ENCODE measurements at places on chromosomes 7 and 10.

GRCh38 chr10:3622427-3622826 lies 162.6 kb downstream of the KLF6 start:
- DNase-seq: no peak

DNA sequence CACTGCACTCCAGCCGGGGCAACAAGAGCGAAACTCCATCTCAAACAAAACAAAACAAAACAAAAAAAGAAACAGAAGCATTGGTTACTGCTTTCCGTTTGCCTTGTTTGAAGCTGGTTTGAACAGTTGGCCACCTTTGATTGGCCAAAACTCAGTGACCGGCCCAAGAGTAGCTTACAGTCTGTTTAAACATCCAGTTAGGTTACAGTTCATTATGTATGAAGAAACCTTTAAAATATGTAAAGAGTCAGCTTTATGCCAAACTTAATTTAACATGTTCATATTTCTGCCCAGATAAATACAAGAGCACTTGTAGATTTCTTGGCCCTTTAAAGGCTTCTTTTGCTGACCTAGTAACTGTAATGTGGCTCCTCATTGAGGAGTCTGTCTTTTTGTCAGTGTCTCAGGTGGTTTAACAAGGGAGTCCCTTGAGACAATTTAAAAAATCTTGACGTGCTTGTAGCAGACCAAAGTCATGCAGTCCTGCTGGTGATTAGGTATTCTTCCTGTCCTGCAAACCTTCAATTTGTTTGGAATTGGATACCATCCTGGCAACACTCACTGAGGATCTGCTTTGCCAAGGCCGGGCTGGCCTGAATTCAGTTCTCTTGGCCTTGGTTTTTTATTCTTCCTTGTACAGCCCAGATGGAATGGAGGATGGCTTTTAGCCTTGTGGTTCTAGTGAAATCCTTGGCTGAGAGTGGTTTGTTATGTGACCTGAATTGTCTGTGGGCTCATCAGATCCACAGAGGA lies 128.9 kb downstream of the PLXDC2 start:
- DNase-seq: no peak

- no peak for DNase-seq
Measured at GRCh38 chr7:123615344-123615743, 13.7 kb downstream of the ASB15 start.

- no peak for DNase-seq
Measured at GRCh38 chr7:117707080-117707479, 166.2 kb downstream of the CTTNBP2 start.

- DNase-seq: no peak
Measured at GRCh38 chr7:132117636-132118035, 458.6 kb downstream of the PLXNA4 start.

GRCh38 chr10:19294233-19294632 lies 245.6 kb downstream of the MALRD1 start:
- no peak for DNase-seq

GRCh38 chr10:69733791-69734261 lies 67.9 kb upstream of the COL13A1 start:
- no peak for DNase-seq

GRCh38 chr10:113704637-113705343 lies 25.1 kb downstream of the CASP7 start:
- DNase-seq: peak; percentile 56

DNA sequence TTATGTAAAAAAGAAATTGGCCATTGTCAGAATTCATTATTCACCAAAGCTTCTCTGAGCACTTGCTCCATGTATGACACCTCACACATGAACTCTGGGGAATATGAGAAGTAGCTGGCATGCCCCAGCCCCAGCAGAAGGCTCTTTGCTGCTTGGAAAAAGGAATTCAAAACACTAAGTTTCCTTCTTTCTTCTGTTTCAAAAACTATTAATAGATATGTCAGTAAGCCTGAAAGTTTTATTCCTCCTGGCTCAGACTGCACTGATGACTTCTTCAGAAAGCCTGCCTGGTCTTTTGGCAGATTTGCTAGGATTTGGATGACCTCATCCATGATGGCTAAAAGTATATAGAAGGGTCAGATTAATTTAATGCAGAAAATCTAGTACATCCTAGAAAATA lies 511.0 kb downstream of the GFRA1 start:
- DNase-seq: no peak

- DNase-seq: no peak
Measured at GRCh38 chr7:47605816-47606575, 24.1 kb upstream of the TNS3 start.

- DNase-seq: no peak
Measured at GRCh38 chr10:80165173-80165572, 32.6 kb downstream of the PLAC9 start.

- no peak for DNase-seq
Measured at GRCh38 chr7:75739796-75740672, 1.3 kb upstream of the HIP1 start.

DNA sequence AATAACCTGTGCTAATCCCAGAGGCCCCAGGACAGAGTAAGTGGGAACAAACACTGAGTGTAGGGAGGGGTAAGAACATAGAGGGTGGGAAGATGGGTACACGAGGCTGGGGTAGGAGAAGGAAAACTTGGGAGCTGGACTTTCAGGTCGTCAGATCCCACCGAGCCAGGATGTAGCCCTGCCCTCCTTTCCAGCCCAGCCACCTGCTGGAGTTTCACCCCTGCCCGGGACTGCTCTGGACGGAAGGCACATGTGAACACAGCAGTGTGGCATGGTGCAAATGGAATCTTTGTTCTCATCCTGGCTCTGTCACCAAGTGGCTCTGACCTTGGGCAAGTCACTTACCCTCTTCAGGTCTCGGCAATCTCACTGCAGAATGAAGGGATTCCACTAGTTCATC lies 52.8 kb downstream of the PODXL start:
- DNase-seq: no peak

- DNase-seq: no peak
Measured at GRCh38 chr7:112959276-112959675, 127.4 kb downstream of the GPR85 start.

DNA sequence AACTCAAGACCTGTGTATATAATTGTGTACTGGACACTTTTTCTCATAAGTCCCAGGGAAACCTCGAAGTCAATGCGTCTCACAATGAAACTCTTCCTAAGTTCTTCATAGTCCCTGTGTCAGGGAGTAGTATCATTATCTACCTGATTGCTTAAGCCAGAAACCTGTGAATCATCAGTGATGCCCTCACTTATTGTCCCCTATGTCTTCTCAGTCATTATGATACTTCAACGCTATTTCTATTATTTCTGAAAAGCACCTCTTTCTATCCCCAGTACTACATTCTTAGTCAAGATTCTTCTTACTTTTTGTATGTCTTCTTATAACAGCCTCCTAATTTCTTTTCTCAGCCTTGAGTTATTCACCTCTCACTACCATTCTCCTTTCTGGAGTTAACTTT lies 94.3 kb downstream of the OTUD1 start:
- no peak for DNase-seq

GRCh38 chr10:85490431-85490830 lies 876.2 kb downstream of the GRID1 start:
- no peak for DNase-seq

- no peak for DNase-seq
Measured at GRCh38 chr10:132861884-132862461, 76.0 kb upstream of the NKX6-2 start.

DNA sequence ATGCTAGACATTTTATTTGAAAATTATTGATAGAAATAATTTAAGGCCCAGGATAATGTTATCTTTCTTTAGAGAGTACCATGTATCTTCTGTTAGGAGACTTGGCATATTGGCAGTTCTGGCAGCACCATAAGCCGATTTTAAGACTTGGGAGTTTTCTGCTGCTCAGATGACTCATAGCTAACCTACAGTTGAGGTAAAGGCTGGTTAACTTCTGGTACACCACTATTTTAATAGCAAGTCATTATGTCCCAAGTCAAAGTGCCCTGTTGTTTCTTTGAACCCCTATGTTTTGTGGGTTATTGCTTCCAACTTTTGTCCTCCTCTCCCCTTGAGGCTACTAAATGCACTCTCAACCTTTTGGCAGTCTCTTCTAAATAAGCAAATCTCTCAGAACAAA lies 25.2 kb downstream of the ATRNL1 start:
- no peak for DNase-seq

- DNase-seq: no peak
Measured at GRCh38 chr7:122602800-122603199, 96.1 kb downstream of the RNF133 start.

GRCh38 chr7:16984375-16984774 lies 102.6 kb upstream of the AGR3 start:
- no peak for DNase-seq

GRCh38 chr10:6621536-6621935 lies 41.5 kb upstream of the PRKCQ start:
- DNase-seq: no peak

DNA sequence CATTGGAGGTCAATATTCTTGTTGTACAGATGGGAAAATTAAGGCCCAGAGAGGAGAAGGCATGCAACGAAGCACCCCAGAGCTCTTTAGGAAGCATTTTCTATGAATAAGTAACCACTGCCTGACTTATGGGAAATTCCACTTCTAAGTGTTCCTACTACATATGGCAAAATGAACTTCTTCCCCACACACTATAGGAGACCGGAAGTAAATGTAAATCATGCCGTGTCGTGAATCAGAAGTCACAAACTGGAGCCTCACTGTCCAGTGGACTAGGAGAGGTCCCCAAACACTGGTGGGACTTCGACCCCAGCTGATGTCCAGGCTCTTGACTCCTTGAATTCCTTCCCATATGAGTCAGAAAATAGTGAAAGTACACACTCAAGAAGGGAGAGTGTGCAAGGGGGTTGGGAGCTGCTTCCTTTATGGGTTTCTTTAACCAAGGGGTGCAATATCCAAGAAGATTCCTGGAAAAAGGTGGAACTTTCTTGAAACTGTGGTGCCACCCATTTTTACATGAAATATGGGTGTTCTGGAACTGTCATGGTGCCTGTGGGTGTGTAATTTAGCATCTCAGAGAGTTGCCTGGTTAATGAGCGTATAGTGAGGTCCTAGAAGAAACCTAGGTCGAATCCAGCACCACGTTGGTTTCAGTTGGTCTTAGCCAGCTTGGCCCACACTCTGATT lies 6.7 kb downstream of the RASSF4 start:
- DNase-seq: no peak

- DNase-seq: no peak
Measured at GRCh38 chr7:75072981-75073283, 670 bp downstream of the RCC1L start.

DNA sequence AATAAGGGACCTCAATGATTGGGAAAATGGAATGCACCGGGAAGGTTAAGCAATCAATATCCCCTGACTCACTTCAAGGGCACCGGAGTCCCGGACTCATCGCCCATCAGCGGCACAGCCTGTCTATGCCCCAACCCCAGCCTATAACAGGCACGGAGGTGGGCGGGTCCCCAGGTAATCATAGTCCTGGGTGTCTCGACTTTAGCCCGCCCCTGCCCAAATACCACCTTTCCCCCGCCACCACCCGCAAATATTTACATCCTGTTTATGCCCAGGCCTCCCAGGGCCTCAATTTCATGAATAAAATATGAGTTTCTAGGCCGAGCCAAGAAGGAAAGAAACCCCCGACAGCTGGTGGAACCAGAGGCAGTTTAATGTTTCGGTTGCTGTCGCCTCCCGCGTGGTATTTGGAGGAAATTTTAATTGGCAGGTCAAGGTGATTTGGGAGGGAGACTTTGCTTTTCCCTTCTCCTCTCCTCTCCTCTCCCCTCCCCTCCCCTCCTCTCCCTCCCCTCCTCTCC lies 15.6 kb upstream of the RFC2 start:
- peak; percentile 49 for DNase-seq

GRCh38 chr7:103914147-103914899 lies 75.1 kb downstream of the RELN start:
- DNase-seq: no peak

DNA sequence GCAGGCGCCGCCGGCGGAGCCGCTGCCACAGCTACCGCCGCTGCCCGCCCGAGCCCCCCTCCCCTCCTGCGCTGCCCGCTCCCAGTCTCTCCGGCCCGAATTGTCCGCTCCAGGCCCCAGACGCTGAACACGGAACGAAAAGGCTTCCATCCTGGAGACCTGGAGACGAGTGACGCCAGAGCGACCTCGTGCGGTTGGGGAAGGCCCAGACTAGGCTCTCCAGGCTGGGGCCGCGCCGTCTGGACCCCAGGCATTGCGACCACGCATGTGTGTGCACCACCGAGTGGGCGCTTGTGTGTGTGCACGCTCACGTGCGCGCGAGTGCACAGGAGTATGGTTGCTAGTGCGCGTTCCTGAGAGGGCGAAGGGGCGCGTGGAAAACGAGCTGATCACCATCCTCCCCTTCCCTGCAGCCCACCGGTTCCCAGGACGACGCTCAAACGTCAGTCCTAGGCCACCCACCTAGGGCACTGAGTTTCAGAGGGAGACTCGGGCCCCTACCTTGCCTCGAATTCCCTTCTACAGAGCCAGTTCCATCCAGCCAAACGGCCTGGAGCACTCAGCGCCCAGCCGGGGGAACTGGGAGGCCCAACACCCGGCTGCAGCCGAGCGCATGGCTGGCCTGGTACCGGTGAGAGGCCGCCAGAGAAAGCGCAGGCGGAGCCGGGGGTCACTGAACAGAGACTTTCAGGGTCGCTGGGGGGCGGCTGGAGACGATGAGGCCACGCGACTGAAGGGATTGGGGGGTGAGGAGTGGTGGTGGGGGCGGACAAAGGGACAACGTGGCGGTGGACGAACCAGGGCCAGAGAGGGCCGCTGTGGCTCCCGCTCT lies 11.6 kb downstream of the LBX1 start:
- peak; percentile 83 for DNase-seq

DNA sequence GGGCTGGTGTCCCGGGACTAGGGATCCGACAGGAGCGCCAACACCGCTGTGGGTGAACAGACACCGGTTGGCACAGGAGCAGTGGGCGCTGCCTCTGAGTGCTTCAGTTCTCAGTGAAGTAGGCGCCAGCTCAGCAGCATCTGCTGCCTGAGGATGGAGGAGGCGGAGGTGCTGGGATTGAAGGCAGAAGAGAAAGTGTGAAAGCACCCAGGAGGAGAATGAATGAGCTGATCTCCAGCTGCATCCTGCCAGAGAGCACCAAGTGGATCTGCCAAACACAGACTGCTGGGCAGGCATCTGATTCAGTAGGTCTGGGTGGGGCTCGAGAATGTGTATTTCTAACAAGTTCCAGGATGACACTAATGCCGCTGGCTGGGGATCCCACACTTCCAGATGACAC lies 74.5 kb downstream of the LANCL2 start:
- DNase-seq: no peak

GRCh38 chr10:78314651-78315050 lies 281.0 kb downstream of the RPS24 start:
- DNase-seq: no peak

DNA sequence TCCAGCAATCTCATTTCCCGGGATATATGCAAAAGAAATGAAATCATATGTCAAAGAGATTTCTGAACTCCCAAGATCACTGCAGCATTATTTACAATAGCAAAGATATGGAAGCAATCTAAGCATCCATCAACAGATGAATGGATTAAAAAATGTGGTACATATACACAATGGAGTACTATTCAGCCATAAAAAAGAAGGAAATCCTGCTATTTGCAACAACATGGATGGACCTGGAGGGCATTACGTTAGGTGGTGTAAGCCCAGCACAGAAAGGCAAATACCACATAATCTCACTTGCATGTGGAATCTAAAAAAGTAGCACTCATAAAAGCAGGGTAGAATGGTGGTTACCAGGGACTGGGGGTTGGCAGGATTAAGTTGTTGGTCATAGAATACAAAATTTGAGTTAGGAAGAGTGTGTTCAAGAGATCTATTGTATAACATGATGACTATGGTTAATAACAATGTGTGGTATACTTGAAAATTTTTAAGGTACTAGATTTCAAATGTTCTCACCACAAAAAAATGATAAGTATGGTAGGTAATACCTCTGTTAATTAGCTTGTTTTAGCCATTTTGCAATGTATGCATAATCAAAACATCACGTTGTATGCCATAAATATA lies 32.9 kb upstream of the EIF5AL1 start:
- DNase-seq: no peak
